Aorta (tissue), 5 donors: ENCODE measurements at places on chromosomes 12 and 14.

GRCh38 chr14:60655898-60656685 is 6.8 kb upstream of the SIX1 start:
- H3K27me3 ChIP-seq, result no peaks in the 10 kb centered on the region
- H3K4me3 ChIP-seq, result no peak overlapping the region
- H3K27ac ChIP-seq, result no peak overlapping the region
- H3K36me3 ChIP-seq, result no peaks in the 10 kb centered on the region

GRCh38 chr14:103527408-103528145 is 1.4 kb upstream of the TRMT61A start:
- DNase-seq, result no peak
- no peaks in the 10 kb centered on the region for H3K36me3 ChIP-seq
- H3K27me3 ChIP-seq, result no peaks in the 10 kb centered on the region
- H3K27ac ChIP-seq, result no peak overlapping the region
- no peak overlapping the region for H3K4me3 ChIP-seq
- H3K4me1 ChIP-seq, result no peaks in the 10 kb centered on the region

DNA sequence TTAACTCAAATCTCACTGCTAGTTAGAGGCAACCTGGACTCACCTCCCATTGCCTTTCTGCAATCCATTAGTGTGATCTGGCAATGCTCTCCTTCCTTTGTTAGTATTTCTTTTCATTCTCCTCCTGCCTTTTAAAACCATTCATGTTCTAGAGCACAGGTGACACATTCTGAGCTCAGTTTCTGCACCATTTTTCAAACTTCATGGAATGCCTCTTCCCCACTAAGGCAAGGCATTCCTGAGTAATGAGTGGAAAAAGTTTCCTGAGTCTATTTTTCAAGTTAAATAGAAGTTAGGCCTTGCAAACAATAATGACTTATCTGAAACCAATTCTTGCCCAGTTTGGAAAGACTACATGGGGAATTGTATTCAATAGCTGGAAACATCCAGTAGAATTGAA is 1001.8 kb downstream of the BCL11B start:
- no peaks in the 10 kb centered on the region for H3K4me1 ChIP-seq
- no peak overlapping the region for H3K4me3 ChIP-seq
- no peak for DNase-seq
- no peak overlapping the region for H3K27ac ChIP-seq

DNA sequence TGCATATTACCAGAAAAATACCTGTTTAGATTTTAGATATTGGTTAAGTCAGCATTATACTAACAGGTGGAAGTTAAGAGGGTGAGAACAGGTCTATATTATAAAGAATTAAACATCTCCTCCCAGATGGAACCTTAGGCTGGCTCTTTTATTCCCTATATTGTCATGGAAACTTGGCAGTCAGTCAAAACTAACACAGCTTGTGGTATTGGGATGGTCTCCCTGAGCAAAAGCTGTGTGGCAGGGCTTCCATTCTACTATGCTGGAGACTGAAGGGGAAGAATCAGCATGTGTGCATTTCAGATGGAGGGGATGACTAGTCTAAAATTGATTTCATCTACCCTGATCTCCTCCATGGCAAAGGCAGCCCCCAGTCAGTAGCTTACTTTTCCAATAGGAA is 66.7 kb downstream of the SMOC1 start:
- no peak overlapping the region for H3K4me3 ChIP-seq
- H3K4me1 ChIP-seq, result no peaks in the 10 kb centered on the region
- H3K36me3 ChIP-seq, result no peaks in the 10 kb centered on the region
- no peak for DNase-seq

DNA sequence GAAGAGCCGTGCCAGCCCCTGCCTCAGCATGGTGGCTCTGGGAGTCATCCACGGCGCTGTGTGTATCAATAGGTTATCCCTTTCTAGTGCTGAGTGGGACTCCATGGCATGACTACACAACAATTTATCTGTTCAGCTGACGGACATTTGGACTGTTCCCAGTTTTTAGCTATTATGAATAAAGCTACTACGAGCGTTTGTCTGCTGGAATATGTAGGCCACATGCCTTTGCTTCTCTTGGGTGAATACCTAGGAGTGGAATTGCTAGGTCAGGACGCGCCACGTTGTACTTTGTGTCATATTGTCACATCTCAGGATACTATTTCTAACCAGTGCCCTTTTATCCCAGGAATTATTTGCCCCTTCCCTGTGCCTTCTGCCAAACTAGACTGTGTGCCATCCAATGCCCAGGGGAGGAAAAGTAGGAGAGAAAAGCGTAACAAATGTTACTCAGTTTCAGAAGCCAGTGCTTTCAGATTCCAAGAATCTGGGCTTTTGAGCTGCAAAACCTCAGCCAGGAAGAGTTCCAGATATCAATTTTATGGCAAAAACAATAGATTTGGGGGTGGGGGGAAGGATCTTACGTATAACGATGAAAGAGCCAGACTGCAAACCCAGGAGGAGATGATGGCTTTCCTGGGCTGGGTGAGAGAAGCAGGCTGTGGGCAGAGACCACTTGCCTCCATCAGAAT is 62.5 kb upstream of the NCOR2 start:
- no peaks in the 10 kb centered on the region for H3K4me1 ChIP-seq
- no peak for DNase-seq
- H3K36me3 ChIP-seq, result no peaks in the 10 kb centered on the region

- no peaks in the 10 kb centered on the region for H3K27me3 ChIP-seq
- no peak overlapping the region for H3K27ac ChIP-seq
- H3K4me3 ChIP-seq, result no peak overlapping the region
- H3K36me3 ChIP-seq, result no peaks in the 10 kb centered on the region
- no peak for DNase-seq
These were observed 61.0 kb upstream of the ZDHHC17 start for GRCh38 chr12:76702946-76703345.

GRCh38 chr12:111992464-111992863 is 20.5 kb downstream of the TMEM116 start:
- no peak overlapping the region for H3K4me3 ChIP-seq
- H3K27me3 ChIP-seq, result no peaks in the 10 kb centered on the region
- H3K27ac ChIP-seq, result no peak overlapping the region
- H3K4me1 ChIP-seq, result no peaks in the 10 kb centered on the region
- H3K36me3 ChIP-seq, result no peaks in the 10 kb centered on the region
- DNase-seq, result no peak
